Right renal cortex interstitium (tissue), 3 donors: ENCODE measurements at places on chromosomes 3 and 15.

DNA sequence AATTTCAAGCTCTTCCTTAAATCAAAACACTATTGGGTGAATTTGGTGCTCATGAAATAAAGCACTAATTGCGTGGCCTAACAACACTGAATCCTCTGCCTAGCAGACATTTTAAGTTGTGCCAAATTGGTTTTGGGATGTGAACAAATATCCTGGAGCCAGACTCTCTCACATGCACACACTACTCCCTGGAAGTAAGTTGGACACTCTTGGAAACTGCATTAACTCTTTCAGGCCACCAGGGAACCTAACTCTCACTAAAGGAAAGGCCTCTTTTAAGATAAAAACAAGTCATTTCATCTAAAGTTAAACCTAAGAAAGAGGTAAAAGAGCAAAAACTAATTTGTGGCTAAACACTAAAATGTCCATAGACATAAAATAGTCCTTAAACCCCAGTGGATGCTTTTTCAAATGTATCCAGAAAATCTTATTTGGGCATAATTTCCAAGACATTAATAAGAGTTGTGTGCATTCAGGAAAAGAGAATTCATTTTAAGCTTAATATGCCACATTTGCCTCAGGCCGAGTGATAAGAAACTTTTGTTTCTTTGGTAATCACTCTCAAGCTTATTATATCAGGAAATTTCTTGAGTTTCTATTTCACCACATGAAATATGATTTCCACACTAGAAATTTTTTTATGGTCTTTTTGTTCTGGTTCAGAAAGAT lies 61.8 kb downstream of the ZBTB20 start:
- no peak for DNase-seq

DNA sequence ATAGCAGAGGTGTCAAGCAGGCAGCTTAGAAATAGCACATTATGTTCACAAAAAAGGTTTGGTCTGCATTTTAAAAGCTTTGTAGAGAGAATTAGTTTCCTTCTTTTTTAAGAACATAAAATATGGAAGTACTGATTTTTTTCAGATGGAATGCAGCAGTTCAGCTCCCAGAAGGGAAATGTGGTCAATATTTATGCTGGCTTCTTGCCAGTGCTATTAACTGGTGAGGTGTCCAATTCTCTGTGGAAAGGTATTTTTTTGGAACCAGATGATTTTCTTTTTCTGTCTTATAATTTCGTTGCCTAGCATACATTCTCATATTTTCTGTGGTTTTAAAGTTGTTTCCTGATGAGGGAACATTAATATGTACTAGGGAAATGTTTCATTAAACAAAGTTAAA lies 211.4 kb upstream of the ZNF385D start:
- no peak for DNase-seq

DNA sequence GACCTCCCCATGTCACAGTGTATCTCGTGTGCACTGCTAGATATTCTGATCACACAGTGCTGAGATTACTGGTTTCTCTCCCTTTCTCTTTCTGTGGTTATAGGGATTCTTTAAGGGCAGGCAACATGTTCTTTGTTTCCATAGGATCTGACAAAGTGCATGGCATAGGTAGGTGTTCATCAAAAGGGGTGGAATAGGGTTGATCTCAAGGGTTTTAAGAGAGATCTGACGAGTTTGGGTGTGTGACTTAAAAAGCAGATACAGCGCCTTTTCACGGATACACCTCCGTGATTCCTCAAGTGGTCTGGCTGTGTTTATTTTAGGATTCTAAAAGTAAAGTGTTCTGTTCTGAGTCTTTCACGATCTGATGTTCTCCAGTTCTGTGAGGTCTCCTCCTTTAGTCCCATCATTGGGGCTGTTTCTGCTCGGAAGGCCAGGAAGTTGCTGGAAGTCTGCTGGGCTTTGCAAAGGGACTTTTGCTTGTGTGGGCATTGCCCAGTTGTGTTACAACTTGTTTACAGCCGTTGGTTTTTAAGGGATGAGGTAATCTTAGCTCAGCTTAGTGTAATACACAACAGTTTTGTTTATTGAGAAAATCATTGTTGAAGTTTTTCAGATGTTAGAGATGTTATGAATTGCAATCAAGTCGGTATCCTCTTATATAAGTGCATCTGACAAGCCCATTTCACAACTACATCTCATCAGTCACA lies 34.8 kb downstream of the IGF1R start:
- no peak for DNase-seq

DNA sequence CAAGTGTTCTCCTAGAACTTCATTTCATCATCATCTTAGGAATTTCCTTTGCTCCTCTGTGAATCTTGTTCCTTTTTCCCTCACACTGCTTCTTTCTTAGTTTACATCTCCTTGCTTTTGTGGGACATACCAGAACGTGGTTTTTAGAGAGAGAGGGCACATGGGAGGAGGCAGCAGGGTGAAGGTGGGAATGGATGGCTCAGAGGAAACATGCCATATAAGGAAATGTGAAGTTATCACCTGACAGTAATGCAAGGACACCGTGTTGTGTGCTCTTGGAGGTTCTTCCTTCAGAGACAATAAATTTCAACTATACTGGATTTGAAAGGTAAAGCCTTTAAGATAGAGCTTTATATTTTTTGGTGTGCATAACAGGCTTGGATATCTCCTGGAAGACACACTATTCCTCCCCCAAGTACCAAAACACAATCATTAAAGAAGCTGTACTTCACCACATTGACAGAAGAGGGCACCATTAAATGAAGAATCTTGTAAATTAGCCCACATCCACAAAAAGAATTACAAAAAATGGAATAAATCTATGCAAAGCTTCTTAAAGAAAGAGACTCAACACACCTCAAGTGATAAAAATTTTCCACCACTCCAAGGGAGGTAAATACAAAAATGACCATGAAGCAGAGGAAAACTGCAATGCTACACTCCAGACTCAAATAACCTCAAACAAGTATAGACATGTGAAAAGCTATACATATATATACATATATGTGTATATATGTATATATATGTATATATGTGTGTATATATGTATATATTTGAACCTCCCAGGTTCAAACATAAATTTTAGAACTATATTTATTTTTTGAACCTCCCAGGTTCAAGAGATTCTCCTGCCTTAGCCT lies 26.1 kb downstream of the RPL39L start:
- no peak for DNase-seq

DNA sequence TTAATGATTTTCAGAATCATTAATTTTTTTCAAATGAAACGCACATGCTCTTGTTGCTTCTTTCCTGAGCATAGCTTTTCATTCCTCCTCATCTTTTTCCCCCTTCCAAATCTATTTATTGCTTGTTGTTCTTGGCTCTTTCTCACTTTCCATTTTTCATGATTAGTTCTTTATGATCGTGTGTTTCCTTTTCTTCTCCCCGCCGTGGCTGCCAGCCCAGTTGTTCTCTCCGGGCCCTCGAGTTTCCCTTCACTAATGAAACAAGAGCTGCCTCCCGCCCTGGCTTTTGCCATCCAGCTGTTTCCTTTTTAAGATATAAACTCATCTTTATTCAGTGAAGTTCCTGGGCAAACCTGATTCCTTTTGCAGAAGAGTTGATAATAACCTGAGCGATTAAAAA lies 170.2 kb upstream of the NR2F2 start:
- no peak for DNase-seq

DNA sequence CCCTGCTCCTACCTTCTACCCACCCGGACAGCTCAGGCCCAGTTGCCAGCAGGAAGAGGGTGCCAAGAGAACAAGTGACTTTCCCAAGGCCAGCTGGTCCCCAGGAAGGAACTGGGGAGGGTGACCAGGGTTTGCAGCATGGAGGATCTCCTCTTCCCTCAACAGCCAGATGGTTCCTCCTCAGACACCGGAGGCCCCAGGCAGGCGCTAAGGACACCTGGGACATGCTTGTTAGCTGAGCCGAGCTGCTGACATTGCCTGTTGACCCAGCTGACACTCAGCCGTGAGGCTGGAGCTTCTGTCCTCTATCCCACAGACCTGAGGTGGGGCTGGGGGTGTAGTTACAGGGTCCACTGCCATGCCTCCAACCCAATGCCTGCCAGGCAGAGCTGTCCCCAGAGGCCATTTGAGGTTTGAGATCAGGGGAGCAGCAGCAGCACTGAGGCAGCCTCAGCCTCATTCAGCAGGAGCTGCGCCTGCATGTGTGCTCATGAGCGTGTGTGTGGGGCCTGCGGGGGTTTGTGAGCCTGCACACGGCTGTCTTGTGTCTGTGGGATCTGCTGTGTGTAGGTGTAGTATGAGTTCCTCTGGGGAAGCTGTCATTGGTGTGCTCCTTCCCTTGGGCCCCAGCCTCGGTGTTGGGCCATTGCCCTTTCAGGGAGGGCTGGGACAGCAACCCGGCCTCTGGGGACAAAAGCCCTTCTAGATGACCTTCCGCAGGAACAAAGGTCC lies 7.1 kb downstream of the CPLX3 start:
- DNase-seq: no peak
